ENCODE measurements at places on chromosomes 4 and X. TPM values are rescaled to one million over a fixed set of nuclear protein-coding genes. Genes with fewer than 3 reads are reported as not detected.

XKRX gene
- not detected for total RNA-seq

KLHL4 gene
- 0.11 TPM for total RNA-seq

P2RY10 gene
- total RNA-seq = not detected

MAGEC1 gene
- not detected for total RNA-seq

MSL3 gene
- total RNA-seq = 19.6 TPM

GYPB gene
- not detected for total RNA-seq

SHROOM2 gene
- 0.22 TPM for total RNA-seq

PASD1 gene
- total RNA-seq = not detected

IL1RAPL1 gene
- total RNA-seq = 0.38 TPM

- peak; percentile 14 for DNase-seq
These were observed 169.9 kb upstream of the S100G start for GRCh38 chrX:16480049-16480448.

DNA sequence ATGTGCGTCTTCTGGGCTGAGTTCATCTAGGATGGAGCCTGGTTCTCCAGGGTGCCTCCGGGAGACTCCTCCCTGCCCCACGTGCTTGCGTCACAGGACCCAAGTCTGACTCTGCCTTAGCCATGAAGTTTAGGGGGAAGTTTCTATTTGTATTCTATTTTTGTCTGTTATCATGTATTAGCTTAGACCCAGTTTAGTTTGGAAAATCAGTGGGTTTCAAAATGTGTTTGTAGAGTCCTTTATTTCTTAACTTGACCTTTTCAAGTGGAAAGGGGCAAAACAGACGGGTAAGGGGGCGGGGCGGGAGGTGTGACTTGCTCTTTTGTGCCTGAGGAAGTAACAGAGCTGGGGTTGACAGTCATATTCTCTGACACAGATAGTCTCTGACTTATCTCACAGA is 86.0 kb downstream of the HTT start:
- no peak for DNase-seq

DNA sequence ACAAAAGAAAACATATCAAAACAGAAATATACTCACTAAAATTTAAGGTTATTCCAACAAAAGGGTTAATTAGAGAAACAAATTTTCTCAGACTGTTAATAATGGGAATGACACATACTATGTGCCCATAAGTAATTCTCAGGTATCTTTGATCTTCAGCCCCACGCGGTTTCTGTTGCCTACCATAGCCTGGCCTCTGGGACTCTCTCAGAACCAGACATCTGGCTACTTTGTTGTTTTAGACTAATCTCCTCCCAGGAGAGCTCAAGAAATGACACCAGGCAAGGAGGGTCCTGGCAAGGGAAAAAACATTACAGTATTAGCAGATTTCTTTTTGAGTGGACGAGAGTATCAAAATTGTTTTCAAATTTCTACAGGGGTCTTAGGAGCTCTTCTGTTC is 43.7 kb downstream of the SLC10A7 start:
- no peak for DNase-seq

DNA sequence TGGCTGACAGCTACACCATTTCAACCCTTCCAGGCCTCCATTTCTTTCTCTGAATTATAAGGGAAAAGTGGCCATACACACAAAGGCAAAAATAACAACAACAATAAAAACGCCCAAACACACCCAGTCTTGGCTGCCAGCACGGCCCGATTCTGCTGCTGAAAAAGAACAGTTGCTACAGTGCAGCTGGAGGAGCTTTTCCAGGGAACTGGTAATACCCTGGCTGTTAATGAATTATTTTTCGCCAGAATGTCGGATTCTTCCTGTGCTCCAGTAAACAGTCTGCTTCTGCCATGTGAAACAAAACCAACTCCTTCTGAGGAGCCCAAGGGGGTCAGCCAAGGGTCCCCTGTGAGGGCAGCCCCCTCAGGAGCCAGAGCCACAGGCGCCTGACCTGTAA is 6.6 kb downstream of the RAI2 start:
- DNase-seq = no peak

GRCh38 chr4:124666496-124666895 is 46.0 kb downstream of the ANKRD50 start:
- DNase-seq = no peak

DNA sequence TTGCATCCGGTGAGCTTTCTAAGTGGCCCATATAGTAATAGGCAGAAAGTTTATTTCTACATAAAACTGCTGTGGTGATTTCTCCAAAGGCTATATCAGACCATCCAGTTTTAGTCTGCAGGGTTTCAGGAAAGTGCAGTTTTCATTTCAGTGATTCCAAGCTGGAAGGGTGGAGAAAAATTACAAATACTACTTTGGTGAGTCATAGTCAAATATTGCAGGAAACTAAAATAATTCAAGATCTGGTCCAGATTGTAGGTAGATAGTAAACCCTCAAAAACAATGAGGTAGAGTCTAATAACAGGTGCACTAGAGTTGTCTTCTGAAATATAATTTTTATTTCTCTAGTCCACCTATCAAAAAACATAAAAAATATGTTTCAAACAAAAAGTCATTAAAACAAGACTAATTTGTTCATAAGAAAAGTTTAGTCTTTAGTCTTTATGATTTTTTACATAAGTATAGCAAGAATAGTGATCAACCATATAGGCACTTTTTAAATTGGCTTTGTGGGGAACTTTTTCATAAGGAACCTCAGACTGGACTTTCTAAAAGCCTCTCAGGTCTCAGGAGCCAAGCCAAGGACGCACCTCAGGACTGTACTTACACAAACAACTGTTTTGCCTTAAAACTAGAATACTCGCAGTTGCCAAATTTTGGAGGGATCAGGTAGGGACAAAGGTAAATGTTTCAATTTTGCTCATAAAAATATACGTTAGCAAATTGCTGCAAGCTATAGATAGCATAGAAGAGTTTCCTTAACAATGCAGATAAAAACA is 101.8 kb upstream of the TLR3 start:
- DNase-seq = peak; percentile 13

DNA sequence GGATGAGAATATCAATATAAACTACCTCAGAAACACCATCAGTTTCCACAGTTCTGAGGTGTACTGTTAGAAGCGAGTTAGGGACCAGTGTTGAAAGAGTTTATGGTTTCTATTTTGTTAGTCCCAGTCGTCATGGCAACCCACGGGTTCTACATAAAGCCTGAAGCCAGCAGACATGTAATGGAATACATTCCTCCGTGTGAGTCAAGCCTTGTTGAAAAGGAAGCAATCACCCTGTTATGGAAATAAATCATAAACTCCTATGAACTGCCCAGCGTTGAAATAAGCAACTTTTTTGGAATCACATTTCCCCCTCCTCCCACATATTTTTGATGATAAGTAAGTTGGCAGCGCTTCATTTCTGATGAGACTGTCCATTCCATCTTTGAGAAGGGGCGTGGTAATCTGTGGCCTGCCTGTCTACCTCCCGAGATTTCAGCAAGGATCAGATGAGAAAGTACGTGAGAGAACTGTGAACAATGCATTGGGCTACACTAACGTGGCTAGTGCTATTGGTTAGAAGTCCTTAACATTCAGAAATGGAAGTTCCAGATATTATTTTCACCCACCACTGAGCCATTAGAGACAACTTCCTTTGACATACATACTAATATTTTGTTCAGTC is 40.4 kb upstream of the PDHA1 start:
- peak; percentile 75 for DNase-seq

GRCh38 chr4:101762025-101762424 is 28.5 kb upstream of the BANK1 start:
- DNase-seq = no peak

- DNase-seq = no peak
These were observed 356.1 kb upstream of the SLC7A11 start for GRCh38 chr4:138598226-138598625.

DNA sequence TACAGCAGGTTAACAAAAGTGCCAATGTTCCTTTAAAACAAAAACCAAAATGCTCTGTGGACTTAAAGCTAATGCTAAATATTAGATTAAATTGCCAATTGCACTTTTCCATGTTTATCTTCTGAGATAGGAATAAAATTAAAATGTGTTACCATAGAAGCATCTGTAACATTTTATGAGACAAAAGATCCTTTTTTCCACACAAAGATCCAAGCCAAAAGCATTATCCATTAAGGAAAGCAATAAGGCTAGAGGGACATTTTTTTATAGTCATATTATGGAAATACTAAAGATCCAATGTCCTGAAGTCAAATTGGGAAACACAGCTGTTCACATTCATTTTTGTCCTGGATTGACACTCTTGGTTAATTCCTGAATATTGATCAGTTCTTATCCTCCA is 73.6 kb downstream of the PALLD start:
- no peak for DNase-seq

DNA sequence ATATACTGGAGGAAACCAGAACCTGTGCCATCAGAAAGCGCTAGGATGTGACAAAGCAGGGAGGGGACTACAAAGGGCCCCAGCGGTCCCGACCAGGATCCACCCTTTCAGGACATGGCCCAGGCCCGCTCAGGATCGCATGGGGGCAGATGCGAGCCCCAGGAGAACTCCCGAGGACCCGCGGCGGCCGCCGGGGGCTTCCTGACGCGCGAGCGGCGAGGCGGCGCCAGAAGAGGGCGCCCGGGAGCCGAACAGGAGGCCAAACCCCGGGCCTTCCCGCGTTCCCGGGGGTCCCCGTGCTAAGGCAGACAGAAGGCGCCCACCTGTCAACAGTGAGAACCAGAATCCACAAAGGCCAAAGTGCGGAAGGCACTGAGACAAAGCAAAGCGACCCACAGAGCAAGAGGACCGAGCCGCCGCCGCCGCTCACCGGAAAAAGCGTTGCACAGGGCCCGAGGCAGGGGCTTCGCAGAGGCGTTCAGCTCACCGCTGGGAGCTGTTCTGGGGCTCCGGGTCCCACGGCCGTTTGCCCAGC is 7.3 kb upstream of the OPN1LW start:
- peak; percentile 73 for DNase-seq

DNA sequence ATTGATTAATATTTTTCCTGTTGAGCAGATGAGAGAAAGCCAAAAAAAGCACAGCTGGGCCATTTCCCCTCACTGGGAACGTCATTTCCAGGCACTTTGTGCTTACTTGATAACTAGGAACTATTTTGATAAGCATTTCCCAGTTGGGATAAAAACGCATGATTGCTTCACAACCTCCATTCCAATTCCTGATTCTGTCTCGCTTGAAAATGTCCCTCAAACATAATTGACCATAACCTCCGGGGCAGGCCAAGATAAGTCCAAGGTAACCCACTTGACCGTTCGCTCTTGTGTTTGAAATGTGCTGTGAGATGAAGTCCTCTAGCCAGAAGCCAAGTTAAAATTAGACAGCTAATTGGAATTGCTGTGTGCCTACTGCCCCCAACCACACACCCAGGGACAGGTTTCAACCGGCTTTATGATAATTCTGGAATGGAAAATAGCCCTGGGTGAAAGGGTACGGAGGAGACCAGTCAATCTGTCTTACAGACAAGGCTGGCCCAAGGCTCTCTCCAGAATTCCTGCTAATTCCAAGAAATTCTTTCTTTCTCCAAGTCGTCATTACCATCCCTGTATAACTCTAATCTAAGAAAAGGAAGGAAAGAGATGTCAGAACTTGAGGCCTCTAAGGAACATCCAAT is 137.1 kb downstream of the MID1 start:
- DNase-seq = no peak

DNA sequence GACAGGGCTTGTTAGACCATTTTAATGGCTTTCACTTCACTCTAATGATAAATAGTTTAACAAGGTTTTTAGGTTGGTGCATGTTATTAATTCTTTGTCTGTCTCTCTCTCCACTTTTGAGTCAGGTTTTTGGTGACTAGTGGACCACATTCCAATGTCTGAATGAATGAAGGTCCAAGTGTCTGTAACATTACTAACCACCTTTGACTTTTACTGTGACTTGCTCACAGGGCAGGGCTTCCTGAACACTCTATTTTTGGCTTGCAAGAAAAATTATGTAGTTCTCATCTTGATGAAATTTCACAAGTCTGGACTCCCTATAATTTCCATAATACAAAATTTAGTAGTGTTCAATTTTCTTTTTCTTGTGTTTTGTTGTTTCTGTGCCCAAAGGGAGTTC is 78.9 kb upstream of the BMPR1B start:
- DNase-seq = peak; percentile 89

DNA sequence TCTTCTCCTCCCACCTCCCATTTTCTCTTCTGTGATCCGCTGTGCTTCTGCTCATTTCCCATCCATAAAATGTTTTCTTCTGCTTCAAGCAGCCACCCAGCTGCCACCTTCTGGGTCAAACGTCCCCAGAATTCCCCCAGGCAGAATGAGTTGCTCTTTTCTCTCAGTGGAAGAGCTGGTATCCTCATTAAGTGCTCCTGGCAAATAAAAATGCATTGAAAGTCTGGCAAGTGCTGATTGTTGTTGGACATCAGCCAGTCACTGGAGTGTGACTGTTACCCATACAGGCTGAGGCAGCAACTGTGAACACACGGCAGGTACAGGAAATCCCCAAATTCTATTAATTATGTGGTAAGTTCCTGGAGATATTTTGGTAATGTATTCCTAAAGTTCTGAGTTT is 52.6 kb downstream of the LIMCH1 start:
- no peak for DNase-seq

DNA sequence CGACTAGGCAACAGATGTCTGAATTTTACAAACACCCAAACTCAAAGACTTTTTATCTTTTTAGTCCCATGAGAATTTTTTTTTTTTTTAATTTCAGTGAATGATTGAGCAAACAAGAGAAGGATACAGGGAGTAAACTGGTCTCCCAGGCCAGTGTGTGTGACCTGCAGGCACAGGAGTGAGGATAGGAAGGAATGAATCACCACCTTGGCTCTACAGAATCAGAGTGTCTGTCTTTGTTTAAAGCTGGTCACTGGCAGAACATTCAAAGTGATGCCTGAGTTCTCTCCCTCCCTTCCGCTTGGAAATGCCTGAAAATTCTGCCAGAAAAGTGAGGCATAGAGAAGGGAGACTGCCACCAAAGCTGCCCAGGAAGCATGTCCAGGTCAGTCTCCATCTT is 69.5 kb downstream of the PARM1 start:
- no peak for DNase-seq

DNA sequence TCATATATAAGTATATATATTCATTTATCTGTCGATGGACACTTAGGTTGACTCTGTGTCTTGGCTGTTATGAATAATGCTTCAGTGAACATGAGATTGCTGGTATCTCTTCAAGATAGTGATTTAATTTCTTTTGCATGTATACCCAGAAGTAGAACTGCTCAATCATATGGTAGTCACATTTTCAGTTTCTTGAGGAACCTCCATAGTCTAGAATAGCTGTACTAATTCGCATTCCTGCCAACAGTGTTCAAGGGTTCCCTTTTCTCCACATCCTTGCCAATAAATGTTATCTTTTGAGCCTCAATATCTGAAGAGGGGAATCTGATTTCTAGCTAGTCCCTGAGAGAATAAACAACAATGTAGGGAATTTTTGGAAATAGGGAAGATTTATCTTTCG is 32.4 kb upstream of the CCNG2 start:
- no peak for DNase-seq

GRCh38 chr4:24743206-24743605 is 52.2 kb upstream of the SOD3 start:
- DNase-seq = no peak

DNA sequence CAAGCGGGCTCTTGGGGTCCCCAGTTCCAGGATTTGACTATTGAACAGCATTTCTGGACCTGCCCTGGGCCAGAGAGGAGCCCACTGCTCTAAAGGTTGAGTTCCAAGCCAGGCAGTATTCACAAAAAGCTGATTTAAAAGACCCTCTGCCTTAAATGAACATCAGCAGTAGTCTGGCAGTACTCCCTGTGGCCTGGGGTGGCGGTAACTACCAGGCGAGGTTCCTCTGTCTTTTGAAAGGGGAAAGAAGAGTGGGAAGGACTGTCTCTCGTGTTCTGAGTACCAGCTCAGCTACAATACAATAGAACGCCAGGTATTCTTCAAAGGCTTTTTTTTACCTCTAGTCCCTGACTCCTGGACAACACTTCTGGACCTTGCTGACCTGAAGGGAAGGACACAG is 456.4 kb upstream of the TEX13C start:
- DNase-seq = no peak

Measured in GM23248 (cell line).